Fibroblast of skin of abdomen (primary cell): ENCODE measurements at places on chromosomes 12 and 14.

- no peak for DNase-seq
Measured at GRCh38 chr12:129328235-129328634, 475.0 kb downstream of the GLT1D1 start.

- peak; percentile 26 for DNase-seq
Measured at GRCh38 chr12:95788637-95789036, 1.9 kb downstream of the NTN4 start.

DNA sequence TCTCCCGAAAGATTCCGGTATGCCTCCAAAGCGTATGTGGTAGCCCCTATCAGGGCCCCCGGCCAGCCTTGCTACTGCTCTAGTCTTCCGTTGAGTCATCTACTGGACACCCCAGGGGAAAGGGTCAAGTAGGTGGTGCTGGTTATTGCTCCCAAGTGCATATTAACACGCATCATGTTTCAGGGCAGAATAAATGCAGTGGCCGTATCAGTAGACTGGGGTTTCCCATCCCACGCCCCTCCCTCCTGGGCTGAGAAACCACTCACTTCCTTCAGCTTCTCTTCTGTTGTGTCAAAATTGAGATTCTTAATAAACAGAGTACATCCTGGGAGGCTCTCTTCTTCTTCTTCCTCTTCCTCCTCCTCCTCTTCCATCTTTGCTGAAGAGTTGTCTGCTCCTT, 39.3 kb downstream of the RBM19 start:
- DNase-seq, result no peak

DNA sequence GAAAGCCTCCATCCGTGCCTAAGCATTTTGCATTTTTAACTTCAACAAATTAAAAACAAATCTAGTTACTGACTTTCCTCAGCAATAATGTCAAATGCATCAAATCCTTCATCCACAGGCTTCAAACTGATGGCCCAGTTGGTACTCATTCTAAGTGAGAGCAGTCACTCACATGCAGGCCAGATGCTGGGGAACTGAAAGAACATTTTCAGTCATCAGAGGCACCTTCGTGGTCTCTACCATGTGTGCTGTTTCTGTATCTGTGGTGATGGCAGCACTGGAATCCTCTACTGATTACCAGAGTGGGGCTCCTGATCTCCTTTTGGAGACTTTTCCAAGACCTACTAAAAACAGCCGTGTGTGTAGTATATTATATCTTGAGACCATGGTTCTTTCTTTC, 145.2 kb downstream of the PRIMA1 start:
- DNase-seq, result no peak

- no peak for DNase-seq
Measured at GRCh38 chr14:82411298-82411697, 877.6 kb upstream of the SEL1L start.

DNA sequence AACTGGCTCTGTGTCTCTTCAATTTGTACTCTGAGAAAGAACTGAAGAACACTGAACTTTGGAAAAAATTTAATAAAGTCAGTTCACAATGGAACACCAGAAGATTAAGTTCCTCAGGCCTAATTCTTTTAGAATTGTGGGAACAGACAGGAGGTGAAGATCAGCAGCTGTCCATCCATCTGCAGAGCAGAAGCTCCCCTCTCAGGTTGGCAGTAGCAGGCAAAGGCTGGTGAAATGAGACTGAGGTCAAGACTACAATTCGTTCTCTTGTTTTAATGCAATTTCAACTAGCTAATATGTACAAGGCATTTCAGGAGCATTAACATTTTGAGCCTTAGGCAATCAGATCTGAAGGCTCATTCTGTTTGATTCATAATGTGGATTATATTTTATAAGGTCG, 10.3 kb upstream of the TRHDE start:
- no peak for DNase-seq

- DNase-seq, result no peak
Measured at GRCh38 chr12:7019043-7019569, 830 bp upstream of the LPCAT3 start.

- peak; percentile 57 for DNase-seq
Measured at GRCh38 chr12:110698171-110698902, 9.4 kb upstream of the HVCN1 start.

GRCh38 chr14:80844872-80845271, 96.7 kb downstream of the CEP128 start:
- DNase-seq, result peak; percentile 4

- DNase-seq, result no peak
Measured at GRCh38 chr12:40209886-40210285, 14.9 kb upstream of the LRRK2 start.

- DNase-seq, result no peak
Measured at GRCh38 chr12:122137681-122138080, 36.3 kb downstream of the IL31 start.

- no peak for DNase-seq
Measured at GRCh38 chr14:97271451-97271960, 474.3 kb downstream of the VRK1 start.

DNA sequence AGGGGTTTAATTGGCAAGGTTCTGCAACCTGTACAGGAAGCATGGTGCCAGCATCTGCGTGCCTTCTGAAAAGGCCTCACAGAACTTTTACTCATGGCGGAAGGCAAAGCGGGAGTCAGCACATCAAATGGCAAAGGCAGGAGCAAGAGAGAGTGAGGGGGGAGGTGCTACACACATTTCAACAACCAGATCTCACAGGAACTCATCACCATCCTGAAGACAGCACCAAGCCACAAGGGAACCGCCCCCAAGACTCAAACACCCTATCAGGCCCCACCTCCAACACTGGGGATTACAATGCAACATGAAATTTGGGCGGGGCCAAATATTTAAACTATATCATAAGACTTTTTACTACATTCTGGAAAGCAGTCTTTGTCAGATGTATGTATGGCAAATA, 38.0 kb upstream of the FKBP4 start:
- DNase-seq, result no peak

GRCh38 chr12:64646318-64646717, 36.0 kb downstream of the RASSF3 start:
- DNase-seq, result no peak

DNA sequence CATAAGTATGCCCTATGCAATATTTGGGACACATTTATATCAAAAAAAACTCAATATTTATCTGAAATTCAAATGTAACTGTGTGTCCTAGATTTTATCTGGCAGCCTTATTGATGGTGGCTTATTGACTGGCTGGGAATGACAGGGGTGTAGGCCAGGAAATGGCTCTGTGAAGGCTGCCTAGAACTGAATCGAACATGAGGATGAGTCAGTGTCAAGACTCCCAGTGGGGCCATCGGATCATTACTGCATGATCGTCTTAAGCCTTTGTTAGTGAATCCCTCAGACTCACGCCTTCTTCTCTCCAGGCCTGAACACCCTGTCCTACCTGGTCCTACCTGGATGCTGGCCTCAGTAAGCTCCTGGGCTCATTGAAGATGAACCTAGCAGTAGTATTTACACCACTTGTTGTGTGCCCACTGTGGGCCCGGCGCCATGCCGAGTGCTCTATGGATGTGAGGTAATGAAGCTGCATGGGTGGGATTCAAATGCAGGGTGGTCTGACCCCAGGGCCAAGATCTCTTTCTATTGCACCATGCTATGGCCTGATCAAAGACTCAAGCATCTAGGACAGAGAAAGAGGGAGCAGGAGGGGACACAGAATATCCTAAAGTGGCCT, 21.0 kb upstream of the FAIM2 start:
- DNase-seq, result no peak

- no peak for DNase-seq
Measured at GRCh38 chr12:12191008-12191407, 75.8 kb downstream of the LRP6 start.

GRCh38 chr12:26238341-26239121, 43.2 kb downstream of the SSPN start:
- DNase-seq, result peak; percentile 64

DNA sequence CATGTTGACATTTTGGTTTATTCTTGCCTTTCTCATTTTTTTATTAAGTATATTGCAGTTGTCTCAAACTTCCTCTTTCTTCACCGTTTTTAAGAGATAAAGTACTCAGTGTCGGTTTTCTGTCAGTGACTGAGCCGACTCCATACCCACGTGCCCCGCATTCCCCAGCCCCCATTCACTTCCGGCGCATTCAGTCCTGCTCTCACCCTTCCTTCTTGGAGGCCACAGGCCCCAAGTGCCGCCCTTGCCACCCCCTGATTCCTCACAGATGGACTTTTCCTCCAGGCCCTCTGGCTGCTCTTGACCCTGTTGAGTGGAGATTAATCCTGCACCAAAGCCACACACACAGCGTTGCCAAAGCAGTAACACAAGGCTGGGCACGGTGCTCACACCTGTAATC, 19.1 kb upstream of the DNAH10 start:
- no peak for DNase-seq
